AG04450 (cell line): ENCODE measurements at places on chromosomes 2 and 18. TPM values are rescaled to one million over a fixed set of nuclear protein-coding genes. Genes with fewer than 3 reads are reported as not detected.

AQP12B gene
- not detected in 2 replicates for polyA plus RNA-seq

POTEC gene
- not detected in 2 replicates for polyA plus RNA-seq

RAPGEF4 gene
- 0.63 and 1.3 TPM in 2 replicates for polyA plus RNA-seq

IL1R1 gene
- 88.8 and 102 TPM in 2 replicates for polyA plus RNA-seq

DNER gene
- polyA plus RNA-seq: 0.05 TPM in 1 of 2 replicates, not detected in the other

IL37 gene
- polyA plus RNA-seq: not detected in 2 replicates

EFHD1 gene
- polyA plus RNA-seq: 0.05 TPM in 1 of 2 replicates, not detected in the other

SIX3 gene
- not detected in 2 replicates for polyA plus RNA-seq

PDE1A gene
- 3.2 and 4.3 TPM in 2 replicates for polyA plus RNA-seq

DCC gene
- polyA plus RNA-seq: 0.46 and 0.67 TPM in 2 replicates

TNFRSF11A gene
- not detected in 2 replicates for polyA plus RNA-seq

ATF2 gene
- 61.1 and 70.1 TPM in 2 replicates for polyA plus RNA-seq

GRCh38 chr18:57446322-57446721, 11.1 kb downstream of the ONECUT2 start:
- no peak for DNase-seq

DNA sequence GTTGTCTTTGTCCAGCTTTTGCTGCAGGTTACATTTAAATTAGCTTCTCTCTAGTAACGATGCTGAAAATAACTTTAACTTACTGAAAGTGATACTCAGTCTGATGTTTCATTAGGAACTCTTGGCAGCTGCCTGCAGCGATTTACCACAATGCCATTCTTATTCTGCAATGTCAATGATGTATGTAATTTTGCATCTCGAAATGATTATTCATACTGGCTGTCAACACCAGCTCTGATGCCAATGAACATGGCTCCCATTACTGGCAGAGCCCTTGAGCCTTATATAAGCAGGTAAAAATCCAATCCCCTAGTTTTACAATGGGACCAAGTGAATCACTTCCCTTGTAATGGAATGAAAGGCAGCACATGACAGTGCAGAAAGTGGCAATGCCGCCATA, 16.3 kb upstream of the MFF start:
- no peak for DNase-seq

DNA sequence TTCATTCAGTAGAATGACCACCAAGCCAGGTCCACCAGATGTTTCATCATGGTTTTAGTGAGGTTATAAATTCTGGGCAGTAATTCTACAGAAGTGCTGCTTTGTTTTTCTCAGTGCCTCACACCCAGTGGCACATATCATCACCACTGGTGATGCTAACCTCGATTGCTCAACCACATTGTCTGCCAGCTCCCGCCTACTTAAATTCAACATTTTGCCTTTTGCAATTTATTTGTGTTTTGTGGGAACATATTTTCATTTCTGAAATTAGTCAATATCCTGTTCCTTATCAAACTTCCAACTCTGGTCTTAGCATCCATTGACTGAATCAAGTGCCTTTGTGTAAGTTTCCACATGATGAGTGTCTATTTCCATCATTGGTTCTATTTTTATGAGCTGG, 62.3 kb upstream of the TMEM178A start:
- no peak for DNase-seq

DNA sequence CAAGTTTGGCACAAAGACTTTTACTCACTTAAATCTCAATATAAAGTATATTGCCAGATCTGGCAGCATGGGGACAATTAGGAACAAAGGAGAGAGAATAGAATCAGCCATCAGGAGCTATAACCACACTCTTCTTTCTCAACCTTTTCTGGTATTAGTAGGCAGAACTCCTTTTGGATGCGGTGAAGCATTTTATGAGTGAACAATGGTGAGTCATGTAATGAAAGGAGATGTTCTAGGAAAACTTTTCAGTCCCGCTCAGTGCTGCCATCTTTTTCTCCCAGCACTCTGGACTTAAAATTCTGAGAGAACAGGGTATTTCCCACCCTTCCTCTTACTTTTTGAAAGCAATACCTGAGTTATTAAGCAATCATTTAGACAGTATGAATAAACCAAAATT, 32.2 kb downstream of the PLEKHA3 start:
- no peak for DNase-seq

DNA sequence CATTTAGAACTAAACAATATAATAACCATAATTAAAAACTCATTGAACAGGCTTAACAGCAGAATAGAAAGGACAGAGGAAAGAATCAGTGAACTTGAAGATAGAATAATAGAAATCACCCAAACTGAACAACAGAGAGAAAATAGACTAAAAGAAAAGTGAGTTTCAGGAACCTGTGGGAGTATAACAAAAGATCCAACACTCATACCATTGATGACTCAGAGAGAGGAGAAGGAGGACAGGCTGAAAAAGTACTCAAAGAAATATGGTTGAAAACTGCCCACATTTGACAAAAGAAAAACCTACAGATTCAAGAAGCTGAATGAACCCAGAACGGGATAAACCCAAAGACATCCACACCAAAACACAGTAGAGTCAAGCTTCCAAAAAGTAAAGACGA, 54.2 kb upstream of the FMNL2 start:
- no peak for DNase-seq

- no peak for DNase-seq
Measured at GRCh38 chr18:63342206-63342605, 22.6 kb upstream of the BCL2 start.

DNA sequence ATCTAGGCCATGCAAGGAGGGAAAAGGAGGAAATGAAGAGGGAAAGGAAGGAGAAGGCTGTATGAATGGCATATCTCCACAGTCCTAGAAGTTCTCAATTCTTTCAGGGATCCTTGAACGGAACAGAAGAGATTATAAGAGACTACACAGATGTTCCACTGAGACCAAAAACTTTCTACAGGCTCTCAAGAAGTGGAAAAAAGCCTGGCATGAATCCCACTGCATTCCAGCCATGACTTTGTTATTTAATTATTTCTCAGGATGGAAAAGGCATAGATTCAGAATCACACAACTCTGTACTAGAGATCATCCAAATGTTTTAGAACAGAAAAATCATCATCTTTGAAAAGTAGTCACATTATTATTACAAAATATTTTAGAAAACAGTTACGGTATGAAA, 131.7 kb upstream of the CDH20 start:
- no peak for DNase-seq

GRCh38 chr2:113876503-113877387, 13.1 kb upstream of the ACTR3 start:
- no peak for DNase-seq

DNA sequence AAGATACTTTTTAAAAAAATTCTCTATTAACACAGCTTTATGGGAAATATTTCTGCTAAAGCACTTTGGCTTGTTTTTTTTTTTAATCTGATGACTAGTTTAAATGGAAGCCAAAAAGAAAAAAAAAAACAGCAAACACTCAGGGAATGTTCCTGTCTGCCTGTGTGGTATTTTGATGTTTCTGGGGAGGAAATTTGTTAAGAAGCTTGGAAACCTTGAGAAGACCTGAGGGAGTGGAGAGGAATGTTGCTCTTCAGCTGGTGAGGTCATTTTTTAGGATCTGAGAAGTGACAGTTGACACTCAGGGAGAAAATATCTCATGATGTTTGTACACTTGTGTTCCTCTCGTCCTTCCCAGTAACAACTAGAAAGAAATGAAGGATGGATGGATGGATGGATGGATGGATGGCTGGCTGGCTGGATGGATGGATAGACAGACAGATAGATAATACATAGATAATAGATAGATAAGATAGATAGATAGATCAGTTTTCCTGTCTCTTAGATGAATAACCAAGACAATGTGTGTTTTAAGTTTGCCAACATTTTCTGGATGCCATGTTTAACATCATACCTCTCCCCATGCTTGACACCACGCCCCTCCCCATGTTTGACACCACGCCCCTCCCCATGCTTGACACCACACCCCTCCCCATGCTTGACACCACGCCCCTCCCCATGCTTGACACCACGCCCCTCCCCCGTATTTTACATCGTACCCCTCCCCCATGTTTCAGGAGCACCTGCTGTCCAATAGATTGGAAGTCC, 84.8 kb downstream of the CTIF start:
- DNase-seq: peak; percentile 66

DNA sequence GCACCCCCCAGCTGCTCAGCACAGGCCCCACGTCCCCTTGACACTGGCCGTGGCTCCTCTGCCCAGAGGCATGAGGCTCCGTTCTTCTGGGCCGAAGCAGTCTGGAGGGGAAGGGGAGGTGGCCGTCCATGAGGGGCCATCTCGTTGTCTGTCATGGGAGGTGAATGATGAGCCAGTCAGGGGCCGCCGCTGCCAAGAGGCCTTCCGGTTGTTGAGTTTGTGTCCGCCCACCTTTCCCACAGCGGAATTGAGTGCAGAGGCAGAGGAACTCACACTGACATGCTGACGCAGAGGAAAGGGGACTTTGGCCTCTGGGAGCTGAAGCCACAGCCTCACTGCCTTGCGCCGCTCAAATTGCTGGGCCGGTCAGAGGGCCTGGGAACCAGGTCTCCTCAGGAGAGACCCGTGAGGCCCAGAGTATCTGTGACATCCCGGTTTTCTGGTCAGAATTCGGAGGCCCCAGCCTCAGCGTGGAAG, 268.4 kb downstream of the ATAD2B start:
- no peak for DNase-seq

DNA sequence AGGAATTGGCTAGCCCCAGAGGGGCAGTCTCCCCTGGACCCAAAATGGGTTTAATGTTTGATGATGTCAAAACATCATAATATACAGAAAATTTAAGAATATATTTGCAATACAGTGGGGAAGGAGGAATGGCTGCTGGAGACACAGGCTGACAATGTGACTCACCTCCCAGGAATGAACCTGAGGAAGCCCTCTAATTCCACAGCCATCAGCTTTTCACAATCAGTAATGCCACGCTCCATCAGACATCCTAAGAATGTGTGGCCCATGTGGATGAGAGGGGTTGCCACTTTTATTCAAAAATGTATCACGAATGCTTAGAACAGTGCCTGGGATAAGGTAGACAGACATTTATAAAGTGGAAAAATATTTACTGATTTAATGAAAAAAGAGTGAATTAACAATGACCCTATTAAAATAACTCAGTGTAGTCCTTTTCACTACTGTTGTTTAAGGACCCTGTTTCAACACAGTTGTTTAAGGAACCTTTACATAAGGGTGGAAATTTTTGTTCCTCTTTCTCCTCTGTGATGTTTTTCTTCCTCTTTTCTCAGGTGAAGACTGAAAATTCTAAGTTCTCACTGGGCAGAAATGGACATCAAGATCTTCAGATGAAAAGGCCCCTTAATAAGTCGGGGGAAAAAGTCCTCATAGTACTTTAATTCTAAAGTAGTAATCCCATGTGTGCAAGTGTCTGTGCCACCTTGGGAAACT, 17.5 kb upstream of the TMEM163 start:
- no peak for DNase-seq

DNA sequence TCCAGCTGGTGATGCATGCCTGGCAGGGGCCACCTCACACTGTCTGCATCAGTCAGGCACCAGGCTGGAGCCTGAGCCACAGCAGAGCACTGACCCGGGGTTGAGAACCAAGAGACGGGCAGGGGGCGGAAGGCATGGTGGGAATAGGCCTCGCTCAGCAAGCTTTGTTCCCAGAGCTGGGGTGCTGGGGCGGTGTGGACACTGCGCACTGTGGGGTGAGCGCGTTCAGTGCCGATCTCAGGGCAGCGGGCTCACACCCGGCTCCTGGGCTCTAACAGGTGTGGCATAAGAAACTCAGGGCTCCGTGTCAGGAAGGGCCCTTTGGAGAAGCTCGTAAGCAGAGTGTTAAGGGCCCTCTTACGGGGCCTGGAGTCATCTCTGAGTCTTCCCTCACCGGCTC, 15.7 kb downstream of the SH3RF3 start:
- no peak for DNase-seq

GRCh38 chr2:177239932-177240630, 24.4 kb downstream of the NFE2L2 start:
- DNase-seq: no peak

DNA sequence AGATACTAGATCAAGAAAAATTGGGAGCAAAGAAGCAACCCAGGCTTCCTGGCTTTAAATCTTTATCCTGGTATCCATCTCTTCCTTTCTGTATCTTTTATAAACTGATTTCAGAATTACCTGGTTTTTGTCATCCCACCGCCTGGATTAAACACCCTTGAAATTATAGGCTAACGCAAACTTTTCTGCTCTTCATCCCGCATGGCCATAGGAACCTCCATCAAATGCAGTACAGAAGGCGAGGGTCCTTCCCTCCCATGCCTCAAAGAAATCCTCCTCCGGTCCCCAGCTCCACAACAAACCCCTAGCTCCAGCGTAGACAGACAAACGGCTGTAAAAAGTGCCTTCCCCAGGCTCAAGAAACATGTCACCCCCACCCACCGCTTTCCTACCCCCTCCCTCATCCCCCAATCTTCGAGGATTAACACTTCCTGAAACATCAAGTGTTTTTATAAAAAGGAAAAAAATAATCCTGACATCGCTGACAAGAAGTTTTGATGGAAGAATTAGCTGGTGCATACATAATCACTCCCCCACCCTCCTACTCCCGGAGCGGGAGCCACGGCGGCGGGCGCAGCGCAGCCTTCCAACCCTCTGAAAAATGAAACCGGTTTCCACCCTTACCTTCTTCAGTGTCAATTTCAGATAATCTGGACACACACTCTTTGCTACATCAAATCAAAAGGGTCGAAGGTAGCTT, 7.6 kb downstream of the DLX1 start:
- DNase-seq: no peak

GRCh38 chr2:188399159-188399558, 107.5 kb downstream of the GULP1 start:
- DNase-seq: no peak

GRCh38 chr2:26605999-26606846, 34.9 kb downstream of the CIB4 start:
- no peak for DNase-seq

DNA sequence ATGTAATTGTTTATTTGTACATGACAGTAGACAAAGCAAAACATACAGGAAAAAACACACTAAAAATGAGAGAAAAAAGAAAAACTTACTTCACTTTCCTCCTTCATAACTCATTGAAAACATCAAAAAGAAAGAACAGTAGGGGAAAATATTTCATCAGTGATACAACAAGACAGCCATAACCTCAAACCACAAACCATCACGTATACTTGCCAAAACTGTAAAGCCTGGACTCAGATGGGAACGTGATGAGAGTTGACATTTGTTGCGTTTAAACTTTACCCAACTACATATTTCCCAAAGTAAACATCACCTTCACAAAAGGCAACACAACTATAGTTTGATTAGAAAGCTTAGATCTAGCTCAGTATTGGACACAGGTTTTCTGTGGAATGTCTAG, 278.2 kb upstream of the COL3A1 start:
- peak; percentile 59 for DNase-seq

- DNase-seq: no peak
Measured at GRCh38 chr2:240358821-240359397, 76.6 kb upstream of the GPC1 start.

- no peak for DNase-seq
Measured at GRCh38 chr2:242036653-242036950, 167.1 kb downstream of the RTP5 start.

GRCh38 chr2:8115966-8116365, 565.9 kb upstream of the ID2 start:
- no peak for DNase-seq
